Glomerular endothelial cell (primary cell): ENCODE measurements at places on chromosomes 2 and 18. TPM values are rescaled to one million over a fixed set of nuclear protein-coding genes. Genes with fewer than 3 reads are reported as not detected.

LRRFIP1 gene
- total RNA-seq: 150 and 184 TPM in 2 replicates

C2orf78 gene
- total RNA-seq: not detected in 2 replicates

RAX gene
- not detected in 2 replicates for total RNA-seq

FBXO41 gene
- 2.3 and 2.9 TPM in 2 replicates for total RNA-seq

TFPI gene
- 182 and 224 TPM in 2 replicates for total RNA-seq

GALNT5 gene
- 0.48 and 2.6 TPM in 2 replicates for total RNA-seq

PGAP1 gene
- total RNA-seq: 4.2 and 7.6 TPM in 2 replicates

BUB1 gene
- 7.0 and 11.5 TPM in 2 replicates for total RNA-seq

NPHP1 gene
- total RNA-seq: 2.7 and 5.2 TPM in 2 replicates

ALPI gene
- not detected in 2 replicates for total RNA-seq

ERBB4 gene
- 0.05 and 0.18 TPM in 2 replicates for total RNA-seq

UGT1A7 gene
- not detected in 2 replicates for total RNA-seq

IL1R2 gene
- not detected in 2 replicates for total RNA-seq

LHCGR gene
- 0.70 TPM in 1 of 2 replicates, not detected in the other for total RNA-seq

EVX2 gene
- total RNA-seq: not detected in 2 replicates

CAPN14 gene
- total RNA-seq: 0.15 and 0.35 TPM in 2 replicates

HOXD8 gene
- total RNA-seq: 14.2 and 18.9 TPM in 2 replicates

CDKL4 gene
- not detected in 2 replicates for total RNA-seq

HAAO gene
- not detected in 2 replicates for total RNA-seq

PMAIP1 gene
- 45.2 and 55.7 TPM in 2 replicates for total RNA-seq

RAB6C gene
- total RNA-seq: not detected in 2 replicates

MGAT5 gene
- total RNA-seq: 63.7 and 75.1 TPM in 2 replicates

GCG gene
- not detected in 2 replicates for total RNA-seq

UGT1A10 gene
- total RNA-seq: not detected in 2 replicates

ANKMY1 gene
- 7.1 and 8.3 TPM in 2 replicates for total RNA-seq

ANKRD23 gene
- total RNA-seq: 1.4 and 1.6 TPM in 2 replicates

REG3G gene
- total RNA-seq: not detected in 2 replicates

CXCR1 gene
- not detected in 2 replicates for total RNA-seq

NMUR1 gene
- total RNA-seq: not detected in 2 replicates

RNF103 gene
- total RNA-seq: 24.3 and 29.1 TPM in 2 replicates

CYTIP gene
- total RNA-seq: 0.82 and 3.6 TPM in 2 replicates
